ENCODE measurements at places on chromosomes 2 and 18. TPM values are rescaled to one million over a fixed set of nuclear protein-coding genes. Genes with fewer than 3 reads are reported as not detected.

The PLB1 gene
- 8.2 TPM for total RNA-seq

DNA sequence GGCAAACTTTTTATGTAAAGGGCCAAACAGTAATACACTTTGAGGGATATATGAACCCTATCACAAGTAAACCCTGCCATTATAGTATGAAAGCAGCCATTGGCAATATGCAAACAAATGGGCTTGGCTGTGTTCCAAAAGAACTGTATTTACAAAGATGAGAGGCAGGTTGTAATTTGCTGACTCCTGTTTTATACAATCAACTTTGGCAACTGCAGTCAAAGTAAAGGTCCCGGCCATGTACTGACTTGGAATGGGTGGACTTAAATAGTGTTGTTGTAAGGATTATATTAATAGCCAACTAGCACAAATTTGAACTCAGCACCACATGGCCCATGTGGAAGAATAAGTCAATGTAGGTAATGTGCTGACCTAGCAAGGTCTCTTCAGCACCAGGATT lies 223.4 kb downstream of the WDPCP start:
- H3K27me3 ChIP-seq = no peaks in the 10 kb centered on the region
- no peaks in the 10 kb centered on the region for H3K4me1 ChIP-seq
- no peak overlapping the region for H3K4me3 ChIP-seq
- H3K36me3 ChIP-seq = peaks cover 3% of the 10 kb centered on the region
- no peak overlapping the region for H3K27ac ChIP-seq
- no peak for DNase-seq

DNA sequence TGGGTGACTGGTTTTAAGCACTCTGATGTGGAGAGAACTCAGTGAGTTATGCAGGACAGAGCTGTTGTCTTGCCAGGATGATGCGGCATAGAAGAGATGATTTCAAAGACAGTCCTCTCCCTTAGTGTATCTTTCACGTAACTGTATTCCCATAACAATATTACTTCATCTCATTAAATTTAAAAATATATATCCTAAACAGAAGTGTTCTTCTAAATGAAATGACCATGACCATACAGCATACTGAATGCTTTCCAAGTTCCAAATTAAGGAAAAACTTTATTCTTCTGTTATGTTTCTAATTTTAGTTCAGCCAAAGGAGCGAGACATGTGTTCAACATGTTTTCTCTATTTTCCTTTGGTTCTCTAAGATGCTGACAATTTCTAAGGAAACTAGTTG lies 600.1 kb upstream of the FSHR start:
- no peak overlapping the region for H3K27ac ChIP-seq
- no peak for DNase-seq
- H3K4me1 ChIP-seq = no peaks in the 10 kb centered on the region
- H3K4me3 ChIP-seq = no peak overlapping the region
- H3K36me3 ChIP-seq = no peaks in the 10 kb centered on the region
- peaks cover 6% of the 10 kb centered on the region for H3K27me3 ChIP-seq

The KATNAL2 gene
- total RNA-seq = 9.3 TPM

The PAX8 gene
- total RNA-seq = not detected

The AMER3 gene
- total RNA-seq = not detected

Data from chondrocyte (in vitro differentiated cells).